ENCODE measurements at places on chromosomes 3 and 15.
A peak's percentile ranks its signal among the peaks of the same experiment; 100 is the strongest.

DNA sequence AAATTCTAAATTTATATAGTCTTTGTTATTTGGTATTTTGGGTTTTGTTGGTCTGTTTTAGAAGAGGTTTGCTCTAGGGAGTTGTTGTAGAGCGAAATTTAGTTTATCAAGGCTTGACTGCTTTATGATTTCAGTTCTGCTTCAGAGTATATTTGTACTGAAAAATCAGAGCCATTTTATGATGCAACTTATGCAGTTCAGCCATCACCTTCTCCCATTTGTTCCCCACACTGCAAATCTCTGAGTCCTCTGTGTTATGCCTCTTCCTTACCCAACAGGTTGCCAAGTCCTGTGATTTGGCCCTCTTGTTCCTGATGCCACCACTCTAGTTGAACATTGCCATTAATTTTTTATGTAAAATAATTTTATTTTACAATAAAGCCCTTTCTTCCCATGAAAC is 140.4 kb downstream of the ZNF609 start:
- DNase-seq, result no peak

DNA sequence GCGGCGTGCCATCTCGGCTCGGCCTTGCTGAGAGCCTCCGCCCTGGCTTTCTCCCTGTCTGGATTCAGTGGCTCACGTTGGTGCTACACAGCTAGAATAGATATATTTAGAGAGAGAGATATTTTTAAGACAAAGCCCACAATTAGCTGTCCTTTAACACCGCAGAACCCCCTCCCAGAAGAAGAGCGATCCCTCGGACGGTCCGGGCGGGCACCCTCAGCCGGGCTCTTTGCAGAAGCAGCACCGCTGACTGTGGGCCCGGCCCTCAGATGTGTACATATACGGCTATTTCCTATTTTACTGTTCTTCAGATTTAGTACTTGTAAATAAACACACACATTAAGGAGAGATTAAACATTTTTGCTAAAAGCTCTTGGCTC is 54.1 kb downstream of the PLXNA1 start:
- DNase-seq, result no peak

- no peak for DNase-seq
Observed at GRCh38 chr15:61682891-61683735, 377.1 kb downstream of the VPS13C start.

DNA sequence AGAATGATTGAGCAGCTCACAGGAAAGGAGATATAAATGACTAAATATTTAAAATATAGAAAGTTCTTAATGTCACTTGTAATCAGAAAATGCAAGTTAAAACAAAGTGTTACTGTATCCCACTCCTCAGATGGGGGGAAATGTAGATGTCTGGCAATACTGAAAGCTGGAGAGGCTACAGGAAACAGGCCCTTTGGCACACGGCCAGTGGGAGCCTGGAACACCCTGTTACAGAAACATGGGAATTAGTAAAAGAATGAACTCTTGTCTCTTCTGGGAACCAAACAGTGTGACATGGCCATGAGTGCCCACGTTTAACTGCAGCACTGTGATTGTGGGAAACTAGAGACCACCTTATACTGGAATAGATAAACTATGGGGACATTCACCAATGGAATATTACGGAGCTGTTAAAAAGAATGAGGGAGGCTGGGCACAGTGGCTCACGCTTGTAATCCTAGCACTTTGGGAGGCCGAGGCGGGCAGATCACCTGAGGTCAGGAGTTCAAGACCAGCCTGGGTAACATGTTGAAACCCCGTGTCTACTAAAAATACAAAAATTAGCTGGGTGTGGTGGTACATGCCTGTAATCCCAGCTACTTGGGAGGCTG is 50.2 kb downstream of the CDCP1 start:
- DNase-seq, result no peak

DNA sequence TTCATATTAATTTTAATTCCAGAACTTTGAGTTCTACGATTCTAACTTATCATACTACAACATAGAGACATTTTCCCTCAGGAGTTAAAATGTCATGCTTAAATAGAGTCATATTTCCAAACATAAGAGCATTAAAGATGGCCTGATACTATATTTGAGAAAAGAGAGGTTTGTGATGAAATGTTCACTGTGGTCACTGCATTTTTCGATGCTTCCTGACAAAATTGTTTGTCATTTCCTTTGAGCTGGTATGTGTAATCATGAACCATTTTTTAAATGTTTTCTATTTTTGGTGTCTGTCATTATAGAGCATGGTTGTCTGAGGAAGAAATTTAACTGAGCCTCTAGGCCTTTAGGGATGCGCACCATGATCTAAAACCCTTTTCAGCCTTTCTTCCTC is 721.4 kb upstream of the NR2F2 start:
- DNase-seq, result peak; percentile 12

DNA sequence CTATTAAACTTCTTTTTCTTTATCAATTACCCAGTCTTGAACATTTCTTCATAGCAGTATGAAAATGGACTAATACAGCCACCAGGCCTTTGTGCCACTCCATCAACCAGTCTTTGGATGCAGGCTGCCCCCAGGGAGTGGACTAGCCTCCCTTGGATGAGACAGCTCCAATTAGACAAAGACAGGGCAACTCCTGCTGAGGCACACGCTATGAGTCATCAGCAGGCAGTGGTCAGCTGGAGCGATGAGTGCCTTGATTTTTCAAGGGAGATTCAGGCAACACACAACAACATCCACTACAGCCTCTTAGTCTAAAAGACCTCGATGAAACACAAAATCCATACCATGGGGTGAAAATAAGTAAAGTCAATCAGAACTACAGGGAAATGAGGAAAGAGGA is 160.1 kb downstream of the ARRDC4 start:
- DNase-seq, result peak; percentile 11

GRCh38 chr3:138034918-138035317 is 25.0 kb downstream of the CLDN18 start:
- DNase-seq, result no peak

GRCh38 chr15:65034719-65035118 is 5.3 kb upstream of the MTFMT start:
- DNase-seq, result no peak

- DNase-seq, result no peak
Observed at GRCh38 chr3:54243960-54244682, 121.8 kb downstream of the CACNA2D3 start.

GRCh38 chr3:29718661-29719065 is 437.8 kb downstream of the RBMS3 start:
- peak; percentile 38 for DNase-seq

GRCh38 chr3:117404141-117404540 is 694.6 kb downstream of the TUSC7 start:
- DNase-seq, result no peak

GRCh38 chr3:146187334-146187950 is 26.5 kb upstream of the PLOD2 start:
- DNase-seq, result peak; percentile 35

DNA sequence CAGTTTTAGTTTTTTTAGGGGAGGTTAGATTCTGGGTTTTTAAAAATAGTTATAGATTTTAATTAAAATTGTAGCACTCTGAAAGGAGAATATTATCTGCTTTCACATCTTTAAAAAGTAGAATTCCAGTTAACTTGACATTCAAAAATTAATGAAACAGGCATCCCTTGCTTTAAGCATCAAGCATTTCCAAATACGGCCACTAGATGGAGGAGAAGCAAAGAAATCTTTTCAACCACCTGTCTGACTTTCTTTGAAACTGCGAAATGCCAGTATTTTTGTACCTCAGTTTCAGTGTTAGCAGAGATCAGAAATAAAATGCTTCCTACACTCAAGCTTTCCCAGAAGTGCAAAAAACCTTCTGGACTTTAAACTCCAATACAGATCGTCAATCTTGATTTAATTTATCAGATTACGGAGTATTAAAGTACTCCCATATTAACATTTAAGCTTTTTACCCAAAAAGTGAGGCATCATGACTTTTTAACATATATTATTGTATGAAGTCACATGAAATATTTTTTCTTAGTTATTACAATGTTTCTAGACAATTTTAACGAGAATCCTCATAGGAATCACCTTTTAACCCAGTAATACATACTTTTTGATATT is 153.3 kb downstream of the P3H2 start:
- DNase-seq, result peak; percentile 51

GRCh38 chr15:78347586-78348543 is 7.7 kb downstream of the CRABP1 start:
- peak; percentile 25 for DNase-seq

- no peak for DNase-seq
Observed at GRCh38 chr15:56653787-56654186, 79.5 kb downstream of the ZNF280D start.

GRCh38 chr3:127150513-127151250 is 42.2 kb upstream of the PRR23E start:
- no peak for DNase-seq

DNA sequence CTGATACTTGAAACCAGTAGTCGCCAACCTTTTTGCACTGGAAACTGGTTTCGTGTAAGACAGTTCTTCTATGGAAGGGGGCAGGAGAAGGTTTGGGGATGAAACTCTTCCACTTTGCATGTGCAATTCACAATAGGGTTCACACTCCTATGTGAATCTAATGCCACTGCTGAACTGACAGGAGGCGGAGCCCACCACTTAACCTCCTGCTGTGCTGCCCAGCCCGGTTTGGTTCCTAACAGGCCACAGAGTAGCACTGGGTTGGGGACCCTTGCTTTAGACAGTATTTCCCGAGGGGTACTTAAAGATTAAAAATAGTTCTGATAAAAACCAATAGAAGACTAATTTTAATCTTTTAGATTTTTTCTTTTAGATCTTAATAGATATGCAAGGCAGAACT is 11.1 kb downstream of the TFG start:
- DNase-seq, result no peak

- peak; percentile 54 for DNase-seq
Observed at GRCh38 chr15:59688423-59688781, 718 bp downstream of the BNIP2 start.

DNA sequence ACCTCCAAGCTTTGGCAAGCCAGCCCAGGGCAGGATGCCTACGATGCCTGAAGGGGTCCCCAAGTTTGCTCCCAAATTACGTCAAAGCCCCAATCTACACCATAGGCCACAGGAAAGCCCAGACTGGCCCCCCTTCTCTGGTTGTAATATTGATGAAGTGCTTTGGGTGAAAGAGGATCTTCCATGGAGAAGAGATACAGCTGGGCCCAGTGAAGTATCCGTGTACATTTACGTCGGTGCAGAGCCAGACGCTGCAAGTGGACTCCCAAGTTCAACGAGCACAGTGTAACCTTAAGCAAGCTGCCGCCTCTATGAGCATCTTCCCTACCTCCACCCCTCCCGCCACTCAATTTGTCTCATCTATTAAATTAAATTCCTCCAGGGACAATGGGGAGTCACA is 100.1 kb upstream of the TPM1 start:
- no peak for DNase-seq

DNA sequence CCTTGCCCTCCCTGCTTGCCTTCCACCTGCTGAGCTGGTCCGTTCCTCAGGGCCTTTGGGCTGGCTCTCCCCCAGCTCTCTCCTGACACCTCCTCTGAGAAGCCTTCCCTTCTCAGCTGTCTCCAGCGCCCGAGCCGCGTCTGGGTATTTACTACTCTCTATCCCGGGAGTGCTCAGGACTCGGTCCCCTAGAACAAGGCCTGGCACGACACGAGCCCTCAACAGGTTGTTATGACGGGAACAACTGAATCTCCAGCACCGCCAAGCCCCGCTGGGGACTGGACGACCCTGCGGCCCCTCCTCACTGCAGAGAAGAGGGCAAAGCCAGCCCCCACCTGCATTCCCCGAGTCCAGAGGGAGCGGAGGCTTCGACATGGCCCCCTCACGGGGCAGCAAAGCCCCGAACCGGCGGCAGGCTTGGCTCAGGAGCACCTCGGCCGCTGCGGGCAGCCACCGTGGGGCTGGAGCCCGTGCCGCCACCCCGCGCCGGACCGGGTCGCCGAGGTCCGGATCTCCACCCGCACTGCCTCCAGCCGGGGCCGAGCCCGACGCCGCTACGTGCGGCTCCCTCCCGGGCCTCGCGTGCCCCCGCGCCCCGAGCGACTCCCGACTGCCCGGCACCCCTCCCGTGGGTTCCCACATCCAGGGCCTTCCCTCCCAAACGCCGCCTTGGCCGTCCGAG is 792 bp downstream of the TPRA1 start:
- no peak for DNase-seq
